OCI-LY7 (cell line): ENCODE measurements at places on chromosomes 5 and 9. TPM values are rescaled to one million over a fixed set of nuclear protein-coding genes. Genes with fewer than 3 reads are reported as not detected.
A peak's percentile ranks its signal among the peaks of the same experiment; 100 is the strongest.

DNA sequence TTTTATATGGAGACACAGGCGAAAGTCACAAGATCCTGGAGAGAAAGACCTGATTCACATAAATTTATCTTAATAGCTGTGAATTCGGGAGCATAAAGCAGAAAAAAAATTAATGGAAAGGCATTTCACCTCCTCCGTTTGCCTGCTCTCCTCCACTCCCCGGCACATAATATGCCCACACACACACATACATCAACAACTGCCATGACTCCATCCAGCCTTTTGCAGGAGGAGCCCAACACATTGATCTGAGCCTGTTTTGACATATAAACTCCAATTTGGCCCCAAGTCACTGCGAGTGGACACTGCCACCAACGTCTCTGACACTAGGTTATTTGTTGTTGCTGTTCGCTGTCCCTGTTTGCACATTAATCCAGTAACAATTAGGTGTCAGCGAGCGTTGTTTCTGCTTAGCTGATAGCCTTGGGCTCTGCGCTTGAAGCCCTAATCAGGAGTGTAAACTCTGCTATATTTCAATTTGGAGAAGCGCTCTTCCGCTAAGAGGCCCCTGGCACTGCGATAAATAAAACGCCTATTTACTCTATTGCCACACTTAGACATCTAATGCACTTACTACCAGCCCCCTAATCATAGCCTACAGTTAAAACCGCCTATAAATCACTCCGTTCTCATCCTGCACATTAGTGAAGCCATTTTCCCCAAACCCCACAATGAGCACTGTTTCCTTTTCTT is 195.8 kb upstream of the TBCA start:
- DNase-seq, result no peak

DNA sequence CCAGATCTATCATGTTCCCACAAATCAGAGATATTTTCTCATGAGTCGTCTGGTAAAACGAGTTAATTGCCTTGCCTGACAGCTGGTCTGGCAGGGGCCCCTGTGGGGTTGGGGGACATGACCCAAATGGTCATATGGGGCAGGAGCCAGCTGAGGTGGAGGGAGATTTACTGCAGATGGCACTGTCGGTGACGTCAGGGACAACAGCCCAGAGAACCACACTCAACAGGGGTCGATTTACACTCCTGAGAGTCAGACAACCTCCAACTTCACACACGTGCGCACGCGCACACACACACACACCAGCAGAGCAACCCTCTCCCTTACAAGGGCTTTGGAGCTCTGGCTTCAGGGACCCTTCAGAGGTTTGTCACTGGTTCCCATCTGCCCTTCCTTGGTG is 23.4 kb upstream of the GABRP start:
- no peak for DNase-seq

DNA sequence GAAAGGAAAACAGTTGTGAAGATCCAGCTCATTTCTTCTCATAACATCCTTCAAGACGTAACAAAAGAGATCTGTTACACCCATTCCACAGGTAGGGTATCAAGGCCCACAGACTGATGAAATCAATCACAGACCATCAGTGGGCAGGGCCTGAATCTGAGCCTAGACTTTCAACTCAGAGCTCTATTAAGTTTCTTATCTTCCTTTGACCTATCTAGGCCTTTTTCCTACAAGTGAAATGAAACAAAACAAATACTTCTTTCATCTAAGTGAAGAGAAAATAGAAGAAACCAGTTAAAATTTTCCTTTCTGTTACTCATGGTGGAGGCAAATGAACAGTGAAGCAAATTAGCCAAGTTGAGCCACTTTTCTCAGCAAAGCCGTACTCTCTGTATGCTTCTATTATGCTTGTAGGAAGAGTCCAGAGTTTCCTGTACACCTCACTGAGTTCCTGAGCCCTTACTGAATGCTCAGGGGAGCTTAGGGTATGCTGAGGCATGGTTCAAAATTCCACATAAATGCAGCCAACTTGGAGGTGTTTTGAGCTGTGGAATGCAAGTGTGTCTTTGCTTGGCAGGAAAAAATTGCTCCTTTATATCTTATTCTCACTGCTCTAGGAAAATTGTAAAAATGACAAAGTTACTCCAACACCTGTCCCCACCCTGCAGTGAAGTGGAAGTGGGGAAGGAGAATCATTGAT is 91.9 kb downstream of the FEM1C start:
- no peak for DNase-seq

GRCh38 chr9:129679537-129679936 is 14.1 kb downstream of the PRRX2 start:
- no peak for DNase-seq

DNA sequence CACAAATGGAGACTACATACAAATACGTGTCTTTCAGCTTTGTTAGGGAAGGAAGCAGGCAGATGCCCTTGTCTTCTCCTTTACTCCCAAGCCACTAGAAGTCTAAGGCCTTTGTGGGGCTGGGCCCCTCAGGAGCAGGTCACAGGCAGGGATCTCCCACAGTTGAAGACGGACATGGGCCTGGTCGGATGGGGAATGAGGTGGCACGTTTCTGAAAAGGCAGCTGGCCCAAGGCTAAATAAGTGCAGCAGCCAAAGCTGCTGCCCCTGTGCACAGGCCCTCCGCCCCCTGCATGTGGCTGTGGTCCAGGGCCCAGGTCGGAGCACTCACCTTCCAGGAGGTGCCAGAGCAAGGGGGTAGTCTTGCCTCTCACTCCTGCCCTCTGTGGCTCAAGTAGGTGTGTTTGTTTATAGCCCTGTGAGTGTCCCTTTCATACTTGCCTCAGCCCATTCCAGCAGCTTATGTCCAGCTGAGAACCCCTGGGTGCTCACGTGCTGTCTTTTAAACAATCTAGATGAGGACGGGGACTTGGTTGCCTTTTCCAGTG is 1.8 kb downstream of the SQSTM1 start:
- no peak for DNase-seq

- DNase-seq, result peak; percentile 16
Observed at GRCh38 chr5:176676361-176676824, 29.1 kb downstream of the TSPAN17 start.

SPACA9 gene
- total RNA-seq, result 5.7 and 6.4 TPM in 2 replicates

CD274 gene
- total RNA-seq, result 0.15 and 1.2 TPM in 2 replicates

DNA sequence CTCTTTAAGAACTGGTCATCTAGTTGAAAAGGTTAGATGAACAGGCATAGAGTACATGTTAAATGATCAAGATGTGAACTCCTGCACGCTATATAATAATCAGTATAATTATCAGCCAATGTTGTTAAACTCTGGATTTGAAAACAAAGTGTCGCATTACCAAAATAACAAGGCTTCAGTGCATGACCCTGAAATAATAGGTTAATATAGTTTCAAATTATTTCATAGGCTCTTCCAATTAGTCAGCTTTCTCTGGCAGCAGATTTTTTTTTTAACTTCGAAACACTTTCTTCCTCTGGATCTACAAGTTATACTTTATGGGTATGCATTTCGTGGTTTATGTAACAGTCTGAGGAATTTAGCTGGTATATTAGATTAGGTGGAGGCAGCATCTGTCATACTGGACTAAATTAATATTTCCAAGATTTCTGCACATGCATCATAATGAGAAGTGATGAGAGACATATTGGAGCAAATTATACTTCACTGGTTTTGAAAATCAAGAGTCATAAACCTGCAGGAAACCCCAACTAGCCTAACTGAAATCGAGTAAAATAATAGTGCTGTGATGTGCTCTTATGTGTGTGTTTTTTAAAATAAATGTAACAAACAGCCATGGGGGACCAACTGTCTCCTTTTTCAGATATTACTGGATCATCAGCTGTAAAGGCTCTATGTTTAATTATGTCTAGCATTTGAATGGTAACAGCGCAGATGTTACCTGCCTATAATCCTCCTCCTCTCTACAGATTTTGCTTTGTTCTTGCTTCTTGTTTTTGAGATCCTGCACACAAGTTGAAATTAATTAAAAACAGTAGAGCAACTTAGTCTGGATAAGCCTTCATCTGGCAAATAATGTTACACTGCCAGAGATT is 85.9 kb upstream of the CKMT2 start:
- DNase-seq, result no peak

GRCh38 chr9:69895185-69895584 is 74.6 kb downstream of the CFAP95 start:
- no peak for DNase-seq

SRA1 gene
- 21.3 and 24.5 TPM in 2 replicates for total RNA-seq

- DNase-seq, result no peak
Observed at GRCh38 chr5:109177782-109178181, 232.0 kb downstream of the PJA2 start.

ANKRD34B gene
- not detected in 2 replicates for total RNA-seq

DNA sequence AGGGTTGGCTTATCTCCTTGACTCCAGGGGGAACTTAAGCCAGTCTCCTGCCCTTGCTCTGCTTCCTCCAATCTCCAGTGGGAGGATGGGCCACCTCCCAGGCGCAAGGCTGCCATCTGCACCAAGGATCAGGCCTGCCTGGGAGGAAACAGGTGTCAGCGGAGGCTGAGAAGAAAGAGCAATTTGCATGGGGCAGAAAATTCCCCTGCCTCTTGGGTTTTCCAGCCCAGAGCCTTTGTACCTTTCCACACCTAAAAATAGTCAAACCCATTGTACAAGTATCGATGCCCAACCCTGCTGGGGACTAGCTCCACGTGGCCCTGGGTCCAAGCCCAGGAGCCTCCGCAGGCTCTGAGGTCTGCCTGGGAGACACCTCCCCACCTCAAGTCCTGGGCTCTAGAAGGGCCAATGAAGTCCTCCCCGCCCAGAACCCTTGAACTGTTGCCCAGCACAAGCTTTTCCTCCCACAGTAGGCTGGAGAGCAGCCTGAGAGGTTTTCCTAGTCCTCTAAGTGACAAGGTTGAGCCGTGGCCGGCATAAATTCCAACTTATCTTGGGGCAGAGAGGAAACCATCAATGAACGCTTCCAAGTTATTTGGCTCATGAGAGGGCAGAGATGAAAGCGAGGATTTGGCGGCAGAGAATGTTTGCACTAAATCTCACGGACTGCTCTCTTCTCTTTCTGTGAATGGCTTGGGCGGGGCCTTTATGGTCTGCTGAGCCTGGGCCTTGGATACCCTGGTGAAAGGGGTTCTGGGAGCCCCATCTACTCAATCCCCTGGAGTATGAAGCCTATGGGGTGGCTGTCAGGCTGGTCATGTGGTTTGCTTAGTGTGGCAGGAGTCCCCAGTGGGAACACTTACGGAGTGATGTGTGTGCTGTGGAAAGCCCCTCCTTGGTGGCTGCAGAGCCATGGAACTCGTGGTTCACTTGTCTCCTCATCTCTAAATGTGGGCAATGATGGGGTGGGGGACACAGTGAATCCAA is 15.6 kb downstream of the JADE2 start:
- DNase-seq, result no peak

- DNase-seq, result no peak
Observed at GRCh38 chr5:110159202-110159601, 469.5 kb downstream of the MAN2A1 start.

GRCh38 chr9:88481933-88482332 is 53.0 kb upstream of the NXNL2 start:
- no peak for DNase-seq

NUTM2F gene
- not detected in 2 replicates for total RNA-seq

CDKN2A gene
- total RNA-seq, result 145 and 148 TPM in 2 replicates

KDM3B gene
- total RNA-seq, result 63.6 and 64.8 TPM in 2 replicates

LRRC19 gene
- total RNA-seq, result not detected in 2 replicates

- no peak for DNase-seq
Observed at GRCh38 chr9:85405566-85405950, 336.2 kb downstream of the AGTPBP1 start.

CCIN gene
- not detected in 2 replicates for total RNA-seq

PGM5 gene
- not detected in 2 replicates for total RNA-seq

DNA sequence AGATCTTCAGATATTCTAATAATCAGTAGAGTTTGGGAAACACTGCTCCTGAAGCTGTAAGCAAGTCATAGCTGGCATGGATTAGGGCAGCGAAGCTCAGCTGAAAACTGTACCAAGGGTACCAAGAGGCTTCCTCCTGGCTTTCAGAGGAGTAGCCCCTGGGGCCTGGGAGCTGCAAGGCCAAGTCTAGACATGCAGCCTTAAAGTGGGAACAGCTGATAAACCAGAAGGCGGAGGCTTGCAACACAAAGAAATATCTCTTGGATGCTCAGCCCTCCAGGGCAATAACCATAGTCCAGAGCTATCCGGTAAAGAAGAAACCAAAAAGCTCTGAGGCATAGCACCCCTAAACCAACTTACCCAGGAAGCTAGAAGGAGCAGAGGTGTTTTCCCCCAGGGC is 51.5 kb downstream of the MRPS30 start:
- DNase-seq, result no peak

PAEP gene
- not detected in 2 replicates for total RNA-seq

GRCh38 chr9:16869882-16870595 is 431 bp downstream of the BNC2 start:
- no peak for DNase-seq

- DNase-seq, result no peak
Observed at GRCh38 chr5:6302684-6303083, 75.7 kb downstream of the MED10 start.

GRCh38 chr5:36360307-36360706 is 58.6 kb upstream of the RANBP3L start:
- DNase-seq, result peak; percentile 54
